ENCODE measurements at places on chromosomes 1 and 21.

- peak; percentile 49 for DNase-seq
Measured at GRCh38 chr1:207941665-207942064, 30.7 kb upstream of the CD34 start.

GRCh38 chr1:226710501-226710900 lies 28.6 kb downstream of the ITPKB start:
- DNase-seq: no peak

GRCh38 chr1:107532318-107532717 lies 391.5 kb downstream of the NTNG1 start:
- no peak for DNase-seq

- DNase-seq: no peak
Measured at GRCh38 chr1:6209661-6210580, 4.0 kb downstream of the RNF207 start.

- DNase-seq: no peak
Measured at GRCh38 chr1:234148816-234149215, 224.4 kb upstream of the COA6 start.

DNA sequence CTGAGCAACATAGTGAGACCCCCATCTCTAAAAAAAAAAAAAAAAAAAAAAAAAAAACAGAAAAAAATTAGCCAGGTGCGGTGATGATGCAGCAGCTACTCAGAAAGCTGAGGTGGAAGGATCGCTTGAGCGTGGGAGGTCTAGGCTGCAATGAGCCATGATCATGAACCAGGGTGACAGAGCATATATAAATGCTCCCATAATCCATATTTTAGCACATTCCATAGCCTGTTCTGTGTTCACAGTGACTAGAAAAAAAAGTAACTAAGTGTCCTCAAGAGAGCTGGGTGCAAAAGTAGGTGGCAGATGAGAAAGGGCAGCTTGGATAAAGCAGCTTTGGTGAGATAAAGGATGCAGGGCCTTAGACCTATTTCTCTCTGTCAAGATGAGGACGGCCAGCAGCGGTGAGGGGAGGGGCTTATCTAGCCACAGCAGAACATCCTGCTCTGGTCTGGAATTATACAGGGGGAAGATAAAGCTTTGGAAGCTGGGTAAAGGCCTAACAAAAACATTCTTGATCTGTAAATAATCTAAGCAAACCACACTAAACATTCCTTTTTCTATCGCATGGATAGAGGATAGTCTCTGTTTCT lies 205.3 kb downstream of the DAB1 start:
- DNase-seq: peak; percentile 17

GRCh38 chr1:161480381-161481035 lies 24.7 kb upstream of the FCGR2A start:
- no peak for DNase-seq

DNA sequence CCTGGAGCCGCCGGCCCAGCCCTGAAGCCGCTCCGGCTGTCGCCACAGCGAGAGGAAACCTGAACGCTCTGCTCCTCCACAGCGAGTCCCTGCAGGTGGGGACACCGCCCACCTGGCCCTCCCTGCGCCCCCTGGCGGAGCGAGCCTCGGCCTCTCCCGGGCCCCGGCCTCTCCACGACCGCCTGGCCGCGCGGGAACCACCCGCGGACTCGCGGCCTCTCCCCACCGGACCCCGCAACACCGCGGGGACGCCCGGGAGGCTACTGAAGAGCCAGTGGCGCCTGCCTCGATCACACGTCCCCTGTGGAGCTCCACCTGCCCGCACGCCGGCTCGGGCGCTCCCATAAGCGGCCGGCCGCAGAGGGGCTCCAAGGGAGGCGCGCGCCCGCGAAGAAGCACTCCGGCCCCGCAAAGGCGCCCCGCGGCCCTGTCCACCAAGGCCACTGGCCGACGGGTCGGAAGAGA lies 109.6 kb downstream of the KCNN3 start:
- peak; percentile 16 for DNase-seq

DNA sequence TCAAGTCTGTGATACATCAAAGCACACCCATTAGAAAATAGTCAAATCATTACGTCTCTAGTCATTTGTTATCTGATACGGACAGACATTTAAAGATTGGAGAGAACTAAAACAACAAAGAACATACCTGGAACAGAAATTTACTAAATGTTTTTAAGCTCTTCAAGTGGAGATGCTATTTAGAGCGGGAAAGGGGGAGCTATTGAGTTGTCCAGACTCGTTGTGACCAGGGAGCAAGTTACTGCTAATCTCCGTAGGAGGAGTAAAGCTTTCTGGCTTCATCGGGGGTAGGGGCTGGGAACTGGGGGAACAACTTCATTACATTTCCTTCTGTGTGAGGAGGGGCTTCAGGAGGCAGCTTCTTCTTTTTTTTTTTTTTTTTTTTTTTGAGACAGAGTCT lies 129.7 kb downstream of the RNF220 start:
- DNase-seq: no peak

DNA sequence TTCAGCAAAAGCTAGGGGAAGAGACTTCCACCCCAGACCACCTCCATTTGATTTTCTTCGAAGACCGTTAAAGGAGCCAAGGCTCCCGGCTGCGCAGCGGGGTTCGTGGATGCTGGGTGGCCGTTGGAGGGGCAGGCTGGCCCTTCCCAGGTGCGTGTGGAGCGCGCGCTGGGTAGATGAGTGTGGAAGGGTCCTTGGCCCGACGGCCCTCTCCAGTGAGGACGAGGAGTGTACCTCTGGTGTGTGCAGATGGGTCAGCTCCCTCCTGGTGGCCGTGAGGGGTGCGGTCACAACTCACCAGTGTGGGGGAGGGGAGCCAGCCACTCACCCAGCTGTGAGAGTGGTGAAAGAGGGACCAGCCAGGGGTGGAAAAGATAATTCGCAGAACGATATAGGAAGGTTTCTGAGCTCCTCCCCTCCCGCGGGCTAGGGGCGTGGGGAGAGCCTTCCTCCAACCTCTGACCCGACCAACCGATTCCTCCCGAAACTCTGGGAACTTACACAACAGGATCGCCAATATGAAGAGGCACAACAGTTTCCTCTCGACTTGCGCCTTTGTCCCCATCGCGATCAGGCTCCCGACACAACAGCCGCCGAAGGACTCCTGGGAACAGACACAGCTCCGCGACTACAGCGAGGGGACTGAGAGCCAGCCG lies at the start of gene F11R:
Gene F11R, minus strand, starts transcription at position 644 of the 656 bp plus-strand sequence. Its CDS starts 79 bp downstream, at position 565.
- no peak for DNase-seq

DNA sequence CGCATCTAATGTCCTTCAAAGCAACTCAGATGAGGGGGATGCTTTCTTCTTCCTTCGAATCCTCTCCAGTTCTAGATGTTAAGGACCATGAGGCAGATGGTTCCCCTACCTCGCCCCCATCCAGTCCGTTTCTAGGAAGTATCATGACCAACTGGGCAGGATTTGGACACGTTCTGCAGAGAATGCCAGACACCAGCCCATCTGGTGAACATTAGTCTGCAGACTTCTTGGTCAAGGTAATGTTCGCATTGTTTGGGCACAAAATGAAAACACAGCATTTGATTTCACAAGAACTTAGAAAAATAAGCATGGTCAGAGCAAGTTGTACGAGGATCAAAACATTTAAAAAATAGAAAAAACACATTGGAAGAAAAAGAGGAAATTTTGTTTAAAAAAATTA lies 25.4 kb upstream of the ADARB1 start:
- DNase-seq: no peak

DNA sequence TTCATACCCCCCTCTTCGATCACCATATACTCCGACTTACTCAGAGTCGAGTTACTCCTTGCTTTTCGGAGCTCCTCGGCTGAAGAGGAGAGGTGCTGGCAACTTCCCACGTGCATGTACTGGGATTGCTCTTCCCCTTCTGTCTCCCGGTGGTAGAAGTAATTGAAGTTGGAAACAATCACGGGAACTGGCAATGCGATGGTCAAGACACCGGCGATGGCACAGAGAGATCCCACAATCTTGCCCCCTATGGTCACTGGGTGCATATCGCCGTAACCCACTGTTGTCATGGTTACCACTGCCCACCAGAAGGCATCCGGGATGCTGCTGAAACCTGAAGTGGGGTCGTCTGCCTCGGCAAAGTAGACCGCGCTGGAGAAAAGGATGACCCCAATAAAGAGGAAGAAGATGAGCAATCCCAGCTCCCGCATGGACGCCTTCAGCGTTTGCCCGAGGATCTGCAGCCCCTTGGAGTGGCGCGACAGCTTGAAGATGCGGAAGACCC lies 1.5 kb downstream of the KCNA3 start:
- no peak for DNase-seq

DNA sequence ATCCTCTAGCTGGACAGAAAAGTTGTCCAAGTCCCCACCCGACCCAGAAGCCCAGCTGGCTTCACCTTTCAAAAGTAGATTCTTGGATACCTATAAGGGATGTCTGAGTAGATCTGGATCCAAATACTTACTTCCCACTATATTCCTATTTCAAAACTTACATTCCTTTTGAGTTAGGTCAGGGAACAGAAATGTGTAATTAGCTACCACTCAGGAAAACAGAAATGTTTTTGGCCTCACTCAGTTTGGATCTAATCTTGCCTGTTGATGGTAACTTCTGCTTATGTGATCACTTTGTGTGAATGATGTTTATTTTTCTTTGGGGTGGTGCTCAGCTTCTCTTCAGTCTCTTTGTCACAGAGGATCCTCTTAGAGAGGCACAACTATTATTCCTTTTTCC lies 814.4 kb upstream of the RGS18 start:
- peak; percentile 80 for DNase-seq

DNA sequence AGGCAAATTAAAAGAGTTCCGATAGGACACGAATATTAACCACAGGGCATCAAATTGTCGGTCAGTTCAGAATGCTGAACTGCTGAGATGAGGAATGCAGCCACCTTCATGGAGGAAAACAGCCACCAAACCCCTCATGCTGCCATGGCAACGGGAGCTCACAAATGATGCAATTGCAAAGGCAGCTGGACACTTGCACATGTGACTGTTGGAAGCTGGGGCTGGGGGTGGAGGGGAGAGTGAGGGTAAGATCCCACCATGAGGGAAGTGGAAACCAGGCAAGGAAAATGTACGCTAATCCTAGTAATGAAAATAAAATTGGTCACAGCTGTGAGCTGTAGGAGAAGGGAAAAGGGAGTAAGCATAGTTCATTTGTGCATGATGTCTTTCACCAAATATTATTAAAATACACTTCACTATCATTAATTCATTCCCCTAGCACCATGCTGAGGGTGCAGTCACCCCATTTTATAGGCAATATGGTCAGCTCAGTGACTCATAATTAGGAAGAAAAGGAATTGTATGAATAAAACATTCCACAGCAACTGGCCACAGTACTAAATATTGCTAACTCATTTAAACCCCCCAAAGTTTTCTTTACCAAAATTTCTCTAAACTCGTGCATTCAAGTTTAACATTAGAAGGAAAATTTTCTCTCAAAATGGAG lies 15.3 kb downstream of the BECN2 start:
- peak; percentile 68 for DNase-seq

- no peak for DNase-seq
Measured at GRCh38 chr1:41860214-41860613, 58.5 kb downstream of the HIVEP3 start.

- DNase-seq: no peak
Measured at GRCh38 chr1:53593758-53594380, 134.7 kb downstream of the DMRTB1 start.

- DNase-seq: no peak
Measured at GRCh38 chr21:39675590-39675989, 62.9 kb downstream of the B3GALT5 start.

- DNase-seq: peak; percentile 74
Measured at GRCh38 chr1:114008480-114008941, 29.2 kb downstream of the OLFML3 start.

DNA sequence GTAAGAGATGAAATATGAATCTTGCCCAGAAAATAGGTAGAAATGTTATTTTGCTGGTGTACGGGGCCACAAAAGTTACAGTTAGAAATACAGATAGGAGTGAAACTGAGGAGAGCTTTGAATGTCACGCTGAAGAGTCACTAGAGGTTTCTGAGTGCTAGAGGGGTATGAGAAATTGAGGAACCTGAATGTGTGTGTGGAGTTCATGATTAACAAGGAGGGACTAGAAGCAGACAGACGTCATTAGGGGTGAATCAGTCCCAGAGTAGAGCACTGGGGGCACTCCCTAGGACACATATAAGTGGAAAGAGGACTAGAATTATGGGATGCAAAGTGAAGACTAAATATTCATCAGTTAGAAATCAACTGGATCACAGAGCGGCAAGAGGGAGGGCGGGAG lies 188.9 kb upstream of the MAP1LC3C start:
- DNase-seq: no peak

GRCh38 chr1:29210278-29211085 lies 20.3 kb downstream of the MECR start:
- DNase-seq: no peak

DNA sequence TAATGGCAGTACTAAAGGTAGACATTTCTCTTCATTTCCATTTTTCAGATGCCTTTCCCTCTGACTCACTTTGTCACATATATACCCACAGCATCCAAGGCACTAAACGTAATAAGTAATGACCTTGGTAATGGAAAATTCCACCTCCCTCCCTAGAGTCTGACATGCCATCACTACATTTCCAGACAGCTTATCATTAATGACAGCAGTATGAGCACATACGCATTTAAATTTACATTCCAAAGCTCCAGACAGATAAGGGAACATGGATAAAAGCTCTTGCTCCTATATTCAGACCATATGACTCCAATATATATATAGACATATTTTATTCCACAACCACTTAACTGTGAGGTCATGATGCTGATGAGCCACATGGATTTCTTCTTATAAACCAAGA lies 191.7 kb upstream of the GORAB start:
- DNase-seq: peak; percentile 88

GRCh38 chr1:23644555-23644866 lies 47.1 kb upstream of the RPL11 start:
- DNase-seq: no peak

DNA sequence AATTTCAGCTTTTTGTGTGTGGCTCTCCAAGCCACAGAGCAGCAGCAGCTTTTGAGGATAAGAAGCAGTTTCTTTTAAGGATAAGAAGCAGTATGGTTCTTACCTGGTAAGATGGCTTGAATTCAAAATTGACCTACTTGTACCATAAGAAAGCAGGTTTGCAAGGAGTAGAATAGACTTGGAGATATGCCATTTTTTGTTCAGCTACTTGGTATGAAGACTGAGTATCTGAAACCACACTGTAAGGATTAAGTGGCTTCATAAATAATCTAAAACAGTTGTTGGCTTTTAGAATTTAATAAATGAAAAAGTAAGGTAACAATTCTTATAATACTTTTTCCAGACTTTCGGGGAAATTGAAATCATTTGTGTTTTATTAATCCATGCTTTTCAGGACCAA lies 74.2 kb downstream of the ATF6 start:
- peak; percentile 55 for DNase-seq

DNA sequence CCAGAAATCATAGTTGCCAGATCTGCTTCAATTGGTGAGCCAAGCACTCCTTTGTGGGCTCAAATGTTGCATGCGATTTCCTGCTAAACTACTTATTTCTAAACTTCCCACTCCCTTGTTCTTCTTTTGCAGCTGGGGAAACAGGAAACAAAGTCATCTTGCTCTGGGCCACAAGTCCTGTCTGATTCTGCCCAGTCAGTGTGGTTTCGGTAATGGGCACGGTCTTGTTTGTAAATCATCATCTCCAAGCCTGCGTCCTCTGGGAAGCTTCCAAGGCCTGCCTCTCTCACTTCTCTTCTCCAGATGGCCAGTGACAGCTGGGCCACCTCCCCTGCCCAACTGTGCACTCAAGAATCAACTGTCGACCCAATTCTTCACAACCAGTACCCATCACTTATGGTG lies 4.4 kb downstream of the S100A8 start:
- DNase-seq: no peak

GRCh38 chr1:17833661-17834501 lies 78.7 kb downstream of the ACTL8 start:
- no peak for DNase-seq

- no peak for DNase-seq
Measured at GRCh38 chr1:151713874-151714273, 2.7 kb downstream of the CELF3 start.

GRCh38 chr1:50251702-50252101 lies 143.0 kb downstream of the ELAVL4 start:
- no peak for DNase-seq
